Skin of body (tissue), 3 donors: ENCODE measurements at places on chromosomes 16 and 17. TPM values are rescaled to one million over a fixed set of nuclear protein-coding genes. Genes with fewer than 3 reads are reported as not detected.
A peak's percentile ranks its signal among the peaks of the same experiment; 100 is the strongest.

DNA sequence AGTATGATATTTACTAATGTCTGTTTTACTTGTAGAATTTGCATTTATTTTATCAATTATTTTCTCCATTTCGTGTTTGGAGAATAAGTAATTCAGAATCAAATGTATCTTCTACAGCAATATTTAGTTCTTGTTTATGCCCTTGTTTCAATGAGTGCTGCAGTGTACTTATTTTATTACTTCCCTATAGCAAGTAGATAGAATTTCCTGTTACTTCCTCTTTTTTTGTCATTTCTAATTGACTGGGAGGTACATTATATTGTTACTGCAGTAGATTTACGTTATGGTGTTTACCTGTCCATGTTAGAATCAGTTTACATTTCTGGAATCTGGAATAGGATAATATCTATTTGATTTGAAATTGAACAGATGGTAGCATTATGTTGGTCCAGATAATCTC, 71.2 kb downstream of the OMG start:
- DNase-seq, result no peak

DNA sequence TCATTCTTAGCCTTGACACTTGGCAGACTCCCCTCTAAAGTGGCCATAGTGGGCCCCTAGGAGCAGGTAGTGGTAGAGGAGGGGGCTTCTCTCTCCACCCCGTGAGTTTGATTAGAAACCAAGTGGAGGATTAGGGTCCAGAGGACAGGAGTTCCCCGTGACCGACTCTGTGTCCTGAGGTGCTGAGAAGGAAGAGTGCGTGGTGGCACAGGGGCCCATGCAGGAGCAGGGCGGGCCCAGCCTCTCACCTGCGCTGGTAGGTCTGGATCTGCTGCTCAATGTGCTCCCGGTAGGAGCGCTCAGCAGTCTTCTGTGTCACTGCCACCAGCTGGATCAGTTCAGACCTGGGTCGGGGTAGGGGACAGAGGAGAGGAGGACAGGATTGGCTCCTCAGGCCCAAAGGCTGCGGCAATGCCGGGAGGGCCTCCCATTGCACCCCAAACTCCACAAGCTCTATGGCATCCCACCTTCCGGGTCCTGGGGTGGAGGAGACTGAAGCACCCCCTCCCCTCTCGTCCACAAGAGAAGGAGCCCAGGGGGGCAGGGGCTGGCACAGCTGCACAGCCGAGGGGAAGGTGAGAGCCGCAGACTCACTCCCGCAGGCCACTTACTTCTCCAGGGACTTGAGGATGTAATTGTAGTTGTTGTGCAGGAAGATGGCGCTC, 6.2 kb downstream of the ZACN start:
- no peak for DNase-seq

DNA sequence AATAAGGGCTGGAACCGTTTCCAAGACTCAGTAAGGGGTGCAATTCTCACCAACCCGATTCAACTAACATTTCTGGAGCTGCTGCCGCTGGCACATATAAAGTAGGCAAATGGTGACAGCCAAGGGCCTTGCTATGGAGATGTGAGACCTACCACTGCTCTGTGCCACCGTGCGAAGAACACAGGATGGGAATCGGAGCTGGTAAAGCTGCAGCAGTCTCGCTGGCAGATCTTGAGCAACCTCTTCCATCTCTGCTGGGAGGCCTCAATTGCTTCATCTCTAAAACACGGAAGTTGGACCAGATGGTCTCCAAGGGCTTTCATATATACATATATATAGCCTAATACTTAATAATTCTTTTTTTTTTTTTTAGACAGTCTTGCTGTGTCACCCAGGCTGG, 128.9 kb upstream of the RCVRN start:
- DNase-seq, result peak; percentile 68

- DNase-seq, result no peak
These were observed 384.7 kb upstream of the EEF2KMT start for GRCh38 chr16:5482256-5482655.

GRCh38 chr17:77353684-77354419, 213.1 kb downstream of the SEC14L1 start:
- DNase-seq, result no peak

GRCh38 chr16:87464691-87465300, 28.0 kb downstream of the ZCCHC14 start:
- peak; percentile 50 for DNase-seq

DNA sequence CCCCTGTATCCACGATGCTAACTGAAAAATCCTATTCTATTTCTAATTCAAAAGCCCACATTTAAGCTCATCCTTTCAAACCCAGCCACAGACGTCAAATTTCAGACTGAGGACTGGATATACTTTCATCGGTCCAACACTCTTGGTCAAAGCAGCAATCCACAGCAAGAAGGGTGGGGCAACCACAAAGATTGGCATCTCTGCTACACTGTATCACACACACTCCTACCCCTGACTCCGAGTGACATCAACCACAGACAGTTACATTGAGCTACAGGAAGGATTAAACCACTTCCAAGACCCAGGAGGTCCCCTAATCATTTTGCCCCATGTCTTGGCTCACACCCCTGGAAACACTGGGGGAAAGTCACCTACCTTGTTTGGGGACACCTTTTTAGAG, 61.3 kb downstream of the GRIN2A start:
- no peak for DNase-seq

- no peak for DNase-seq
These were observed 254.0 kb downstream of the KATNIP start for GRCh38 chr16:27803775-27804549.

DNA sequence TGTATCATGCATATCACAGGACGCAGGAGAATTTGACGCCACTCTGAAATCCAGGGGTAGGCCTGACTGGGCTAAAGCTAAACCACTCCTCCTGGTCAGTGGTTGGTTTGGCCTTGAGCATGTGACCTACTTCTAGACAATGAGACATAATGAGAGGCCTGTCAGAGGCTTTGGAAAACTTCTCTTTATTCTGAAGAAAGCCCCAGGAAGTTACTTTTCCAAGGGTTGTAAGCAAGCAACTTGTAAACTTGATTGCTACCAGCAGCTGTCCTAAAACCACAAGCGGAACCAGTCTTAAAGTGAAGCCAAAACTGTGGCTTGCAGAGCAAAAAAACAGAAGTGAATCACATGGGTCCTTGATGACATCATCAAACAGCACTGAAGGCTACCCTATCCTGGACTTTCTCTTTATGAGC, 138.2 kb upstream of the COX10 start:
- peak; percentile 17 for DNase-seq

DNA sequence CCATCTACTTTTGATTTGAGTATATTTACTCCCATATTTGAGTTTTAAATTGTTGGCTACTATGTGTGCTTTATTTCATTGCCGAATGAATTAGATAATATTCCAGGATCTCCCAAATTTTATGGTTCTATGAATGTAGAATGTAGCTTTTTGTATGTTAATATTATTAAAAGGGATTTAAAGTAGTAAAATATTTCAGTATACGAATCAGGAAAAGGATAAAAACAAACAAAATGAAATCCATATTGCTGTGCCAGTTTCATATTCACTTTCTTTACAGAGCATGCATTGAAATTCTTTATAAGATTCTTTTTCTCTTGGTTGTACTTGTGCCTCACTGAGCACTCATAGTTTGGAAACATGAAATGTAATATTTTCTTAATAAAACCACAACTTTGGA, 155.1 kb downstream of the CHD9 start:
- no peak for DNase-seq

- no peak for DNase-seq
These were observed 80.8 kb upstream of the NOL11 start for GRCh38 chr17:67636834-67637520.

- DNase-seq, result no peak
These were observed 403 bp downstream of the TEPSIN start for GRCh38 chr17:81238490-81238814.

DNA sequence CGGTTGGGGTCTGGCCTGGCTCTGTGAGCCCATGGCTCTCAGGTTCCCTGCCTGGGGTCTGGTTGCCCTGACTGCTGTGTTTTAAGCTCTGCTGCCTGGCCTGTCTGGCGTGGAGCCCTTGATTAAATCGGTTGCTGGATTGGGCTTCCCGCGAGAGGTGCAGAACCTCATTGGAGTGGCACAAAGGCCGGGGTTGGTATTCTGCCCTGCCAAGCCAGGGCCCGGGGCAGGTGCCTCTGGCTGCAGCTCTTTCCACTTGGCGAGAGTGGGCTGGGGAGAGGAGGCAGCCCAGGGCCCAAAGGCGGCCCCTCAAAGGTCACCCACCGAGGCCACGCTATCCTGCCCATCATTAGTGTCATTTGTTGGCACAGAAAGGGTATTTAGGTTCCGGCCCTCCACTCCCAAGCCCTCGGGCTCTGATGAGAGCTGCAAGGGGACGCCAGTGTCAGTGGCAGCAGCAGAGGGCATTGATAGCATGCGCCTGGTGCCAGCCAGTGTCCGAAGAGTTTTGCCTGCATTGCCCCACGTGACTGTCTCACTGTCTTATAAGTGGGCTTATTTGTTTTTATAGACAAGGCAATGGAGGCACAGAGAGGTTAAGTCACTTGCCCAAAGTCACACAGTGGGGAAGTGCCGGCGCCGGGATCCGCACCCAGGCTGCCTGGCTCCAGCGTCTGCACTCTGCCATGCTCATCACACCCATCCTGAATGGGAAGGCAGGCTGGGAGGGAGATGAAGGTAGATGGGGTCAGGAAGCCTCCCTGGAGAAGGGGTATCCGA, 68.0 kb upstream of the CIBAR2 start:
- no peak for DNase-seq

GRCh38 chr16:47884116-47884725, 271.6 kb downstream of the ABCC12 start:
- DNase-seq, result no peak

GRCh38 chr17:32558997-32559650, 72.3 kb downstream of the CDK5R1 start:
- no peak for DNase-seq

GRCh38 chr16:68481636-68482035, 33.3 kb upstream of the SMPD3 start:
- no peak for DNase-seq

- DNase-seq, result no peak
These were observed 70.3 kb downstream of the PMP22 start for GRCh38 chr17:15194859-15195277.

DNA sequence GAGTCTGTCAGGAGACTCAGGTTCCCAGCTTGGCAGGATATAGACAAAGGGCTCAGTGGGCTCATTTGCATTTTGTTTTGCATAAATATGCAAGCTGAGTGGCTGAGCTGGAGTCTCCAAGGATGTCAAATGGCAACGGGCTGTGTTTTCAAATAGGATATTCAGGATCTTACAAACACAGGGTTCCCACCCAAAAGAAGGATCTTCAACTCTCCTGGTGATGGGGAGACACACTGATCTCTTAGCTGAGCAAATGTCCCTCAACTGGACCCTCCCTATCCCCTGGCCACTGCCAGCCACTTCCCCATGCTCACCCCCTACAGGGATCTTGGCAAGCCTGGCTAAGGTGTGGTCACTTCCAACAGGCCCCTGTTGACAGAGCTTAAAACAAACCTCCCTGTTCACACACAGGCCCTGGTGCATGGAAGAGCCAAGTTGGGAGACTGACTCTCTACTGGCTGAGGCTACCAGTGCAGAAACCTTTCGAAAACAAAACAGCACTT, 61.6 kb downstream of the SOX9 start:
- DNase-seq, result no peak

GRCh38 chr16:8426569-8426968, 163.7 kb downstream of the TMEM114 start:
- no peak for DNase-seq

DNA sequence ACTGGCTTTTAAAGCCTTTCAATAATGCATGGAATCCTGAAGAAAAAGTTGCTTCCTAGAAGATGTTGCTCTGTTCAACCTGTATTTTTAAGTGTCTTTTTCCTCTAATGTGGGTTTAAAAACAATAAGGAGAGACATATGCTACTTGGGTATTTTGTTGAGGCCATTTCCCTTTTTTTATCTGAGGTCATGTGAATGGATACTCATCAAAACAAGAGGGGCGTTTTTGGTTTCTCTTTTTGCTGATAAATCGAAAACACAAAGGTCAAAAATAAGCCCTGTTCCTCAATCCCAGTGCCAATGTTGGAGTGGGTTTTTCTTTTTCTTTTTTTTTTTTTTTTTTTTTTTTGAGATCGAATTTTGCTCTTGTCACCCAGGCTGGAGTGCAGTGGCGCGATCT, 468.0 kb upstream of the RBFOX1 start:
- DNase-seq, result no peak

GRCh38 chr16:11301645-11302501, 20.7 kb upstream of the PRM1 start:
- no peak for DNase-seq

DNA sequence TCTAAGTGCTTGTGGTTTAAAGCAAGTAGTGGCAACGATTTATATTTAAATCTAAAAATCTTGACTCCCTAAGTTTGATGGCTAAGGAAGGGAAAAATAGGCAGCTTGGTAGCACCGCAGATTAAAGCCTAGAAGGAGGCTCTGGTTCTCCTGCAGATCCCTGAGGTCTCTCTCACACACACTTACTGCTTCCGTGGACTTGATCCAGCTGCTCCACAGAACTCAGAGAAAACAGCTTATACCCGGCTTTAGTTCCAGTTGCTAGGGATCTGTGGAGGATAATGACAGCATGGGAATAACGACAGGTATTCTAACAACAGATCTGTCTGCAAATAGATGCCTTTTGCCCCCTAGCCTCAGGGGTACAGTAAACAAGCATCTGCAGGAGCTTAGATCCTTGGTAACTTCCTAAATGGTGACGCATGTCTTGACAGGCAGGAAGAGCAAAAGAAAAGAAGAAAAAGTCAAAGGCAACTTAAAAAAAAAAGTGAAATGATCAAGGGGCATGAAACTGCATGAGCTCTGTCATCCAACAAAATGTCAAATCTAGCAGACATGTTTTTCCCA, 4.5 kb downstream of the WIPI1 start:
- no peak for DNase-seq

GRCh38 chr16:56618138-56618537, 7.4 kb upstream of the MT1E start:
- DNase-seq, result no peak

- DNase-seq, result no peak
These were observed 4.5 kb downstream of the SCRN2 start for GRCh38 chr17:47836601-47837000.

DNA sequence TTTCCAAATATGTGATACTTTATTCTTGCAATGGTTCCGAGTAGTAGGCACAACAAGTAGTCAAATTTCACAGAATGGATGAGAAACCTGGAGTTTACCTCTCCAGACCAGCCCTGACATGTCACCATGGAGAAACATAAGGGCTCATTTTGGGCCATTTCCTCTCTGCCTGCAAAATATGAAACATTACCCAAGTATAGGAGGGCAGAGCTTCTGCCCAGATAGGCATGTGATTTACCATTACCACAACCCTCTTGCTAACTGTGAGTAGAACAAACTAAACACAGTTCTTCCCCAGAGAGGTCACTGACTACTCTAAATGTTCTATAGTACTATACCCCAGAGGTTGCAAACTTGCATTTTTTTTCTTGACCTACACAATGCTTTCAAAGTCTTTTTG, 15.7 kb upstream of the KPNB1 start:
- DNase-seq, result no peak

TLCD3B gene
- not detected for total RNA-seq

CCDC137 gene
- total RNA-seq, result 5.9 TPM

CLDN9 gene
- 0.39 TPM for total RNA-seq

ARL4D gene
- 16.4 TPM for total RNA-seq

ADORA2B gene
- 11.2 TPM for total RNA-seq

COX6A2 gene
- total RNA-seq, result 16.3 TPM

ARMC7 gene
- total RNA-seq, result 2.1 TPM

CCR7 gene
- total RNA-seq, result 0.30 TPM

KIF19 gene
- total RNA-seq, result 0.39 TPM

BICDL2 gene
- total RNA-seq, result 10.9 TPM

TBC1D26 gene
- 0.49 TPM for total RNA-seq

SLFN14 gene
- total RNA-seq, result 1.6 TPM

KRT34 gene
- 19.5 TPM for total RNA-seq

GNGT2 gene
- total RNA-seq, result not detected

GAS7 gene
- 60.8 TPM for total RNA-seq

PIPOX gene
- total RNA-seq, result 0.20 TPM

RAPGEFL1 gene
- 27.8 TPM for total RNA-seq

TCAP gene
- total RNA-seq, result 20.7 TPM
